SJCRH30 (cell line): ENCODE measurements at places on chromosomes 3 and 15. TPM values are rescaled to one million over a fixed set of nuclear protein-coding genes. Genes with fewer than 3 reads are reported as not detected.

Gene EXD1
- total RNA-seq: not detected in 2 replicates

Gene DUOX1
- not detected in 2 replicates for total RNA-seq

Gene CGNL1
- total RNA-seq: 5.5 and 5.9 TPM in 2 replicates

DNA sequence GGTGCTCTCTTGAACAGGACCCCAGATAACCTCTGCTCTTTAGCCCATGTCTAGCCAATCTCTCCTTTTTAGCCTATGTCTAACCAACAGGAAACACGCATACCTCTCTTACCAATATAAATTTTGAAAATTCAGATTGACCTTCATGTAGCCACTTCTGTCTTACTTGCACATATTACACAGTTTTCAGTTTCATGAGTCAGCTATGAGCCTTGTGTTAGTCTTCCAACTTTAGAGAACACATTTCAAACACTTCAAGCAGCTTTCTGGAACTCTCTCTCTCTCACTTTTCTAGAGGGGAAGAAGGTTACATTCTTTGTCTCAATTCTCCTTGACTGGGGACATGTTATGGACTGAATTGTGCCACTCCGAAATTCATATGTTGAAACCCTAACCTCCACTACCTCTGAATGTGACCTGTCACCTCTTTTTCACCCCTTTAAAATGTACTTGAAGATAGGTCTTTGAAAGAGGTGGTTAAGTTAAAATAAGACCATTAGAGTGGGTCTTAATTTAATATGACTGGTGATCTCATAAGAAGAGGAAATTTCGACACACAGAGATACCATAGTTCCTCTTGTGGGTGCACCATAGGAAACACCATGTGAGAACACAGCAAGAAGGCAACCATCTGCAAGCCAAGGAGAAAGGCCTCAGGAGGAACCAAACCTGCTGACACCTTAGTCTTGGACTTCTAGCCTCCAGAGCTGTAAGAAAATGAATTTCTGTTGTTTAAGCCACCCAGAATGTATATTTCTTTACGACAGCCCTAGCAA lies 480.3 kb upstream of the ALCAM start:
- DNase-seq: no peak
- H3K4me3 ChIP-seq: no peak overlapping the region
- H3K36me3 ChIP-seq: no peaks in the 10 kb centered on the region
- no peak overlapping the region for H3K27ac ChIP-seq
- no peaks in the 10 kb centered on the region for H3K4me1 ChIP-seq

Gene CLCN2
- 4.1 and 5.5 TPM in 2 replicates for total RNA-seq

Gene AEN
- total RNA-seq: 71.1 and 76.5 TPM in 2 replicates

Gene GOLGA6L10
- total RNA-seq: 0.10 TPM in 1 of 2 replicates, not detected in the other

- H3K4me1 ChIP-seq: no peaks in the 10 kb centered on the region
- DNase-seq: no peak
- H3K4me3 ChIP-seq: no peak overlapping the region
- no peak overlapping the region for H3K27ac ChIP-seq
- H3K27me3 ChIP-seq: no peaks in the 10 kb centered on the region
These were observed 70.7 kb downstream of the SOX2 start for GRCh38 chr3:181782306-181782954.

Gene KLF15
- 3.2 and 3.3 TPM in 2 replicates for total RNA-seq

DNA sequence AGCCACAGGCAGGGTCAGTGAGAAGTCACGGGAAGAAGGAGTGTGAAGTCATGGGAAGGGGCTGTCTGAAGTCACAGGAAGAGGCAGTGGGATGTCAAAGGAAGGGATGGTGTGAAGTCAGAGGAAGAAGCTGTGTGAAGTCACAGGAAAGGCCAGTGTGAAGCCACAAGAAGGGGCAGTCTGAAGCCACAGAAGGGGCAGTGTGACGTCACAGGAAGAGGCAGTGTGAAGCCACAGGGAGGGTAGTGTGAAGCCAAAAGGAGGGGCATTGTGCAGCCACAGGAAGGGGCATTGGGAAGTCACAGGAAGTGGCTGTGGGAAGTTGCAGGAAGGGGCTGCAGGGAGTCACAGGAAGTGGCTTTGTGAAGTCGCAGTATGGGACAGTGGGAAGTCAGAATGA lies 35.1 kb downstream of the GASK1A start:
- no peaks in the 10 kb centered on the region for H3K36me3 ChIP-seq
- no peak overlapping the region for H3K4me3 ChIP-seq
- DNase-seq: no peak
- H3K27me3 ChIP-seq: no peaks in the 10 kb centered on the region
- H3K4me1 ChIP-seq: no peaks in the 10 kb centered on the region
- no peak overlapping the region for H3K27ac ChIP-seq

Gene PLA2G4B
- total RNA-seq: 3.0 and 7.2 TPM in 2 replicates

GRCh38 chr3:15823092-15823491 lies 25.3 kb upstream of the ANKRD28 start:
- H3K4me3 ChIP-seq: no peak overlapping the region
- H3K36me3 ChIP-seq: 0 out of 2 replicates have a peak, but pooled peaks cover 2% of the 10 kb centered on the region

Gene NXPE3
- total RNA-seq: 28.0 and 30.2 TPM in 2 replicates

- no peak for DNase-seq
- H3K27ac ChIP-seq: no peak overlapping the region
- H3K27me3 ChIP-seq: no peaks in the 10 kb centered on the region
- H3K4me3 ChIP-seq: no peak overlapping the region
- H3K4me1 ChIP-seq: no peaks in the 10 kb centered on the region
These were observed 37.4 kb upstream of the MRPL3 start for GRCh38 chr3:131540143-131540542.
